Endothelial cell of umbilical vein (primary cell): ENCODE measurements at places on chromosomes 4 and X. TPM values are rescaled to one million over a fixed set of nuclear protein-coding genes. Genes with fewer than 3 reads are reported as not detected.

The EVC2 gene
- 5.7 and 8.8 TPM in 2 replicates for total RNA-seq

The AIFM1 gene
- total RNA-seq: 29.7 and 30.6 TPM in 2 replicates

The PCDH19 gene
- 1.2 and 4.3 TPM in 2 replicates for total RNA-seq

The PABPC5 gene
- total RNA-seq: 0.42 and 0.44 TPM in 2 replicates

The FRG2 gene
- not detected in 2 replicates for total RNA-seq

The DDX53 gene
- total RNA-seq: not detected in 2 replicates

The LINC00632 gene
- 12.7 and 16.3 TPM in 2 replicates for total RNA-seq

DNA sequence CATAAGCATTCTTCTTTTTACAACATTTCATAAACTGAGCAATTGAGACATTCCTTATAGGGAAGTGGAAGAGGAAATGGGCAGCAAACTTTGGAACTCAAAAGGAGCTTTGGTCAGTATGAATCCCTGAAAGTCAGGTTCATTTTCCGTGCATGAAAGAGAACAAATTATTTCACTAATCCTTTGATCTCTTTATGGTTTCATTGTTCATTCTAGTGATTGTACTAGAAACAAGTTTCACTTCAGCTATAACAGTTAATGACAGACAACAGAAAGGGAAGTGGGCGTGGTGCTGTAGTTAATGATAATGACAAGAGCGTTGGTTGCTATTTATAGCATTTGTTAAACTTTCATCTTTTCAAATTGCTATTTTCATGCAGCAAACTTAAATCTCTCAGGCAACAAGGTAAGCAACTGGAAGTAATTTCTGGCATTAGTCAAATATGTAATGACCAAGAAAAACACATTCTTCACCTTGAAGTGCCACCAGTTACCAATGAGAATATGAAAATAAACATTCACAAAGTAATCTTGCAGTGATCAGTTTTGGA, 98.4 kb downstream of the AREG start:
- no peak for DNase-seq
- no peaks in the 10 kb centered on the region for H3K36me3 ChIP-seq
- H3K27me3 ChIP-seq: no peaks in the 10 kb centered on the region
- H3K27ac ChIP-seq: no peak overlapping the region

- H3K4me1 ChIP-seq: no peaks in the 10 kb centered on the region
- H3K36me3 ChIP-seq: no peaks in the 10 kb centered on the region
- no peak overlapping the region for H3K4me3 ChIP-seq
- no peaks in the 10 kb centered on the region for H3K27me3 ChIP-seq
- DNase-seq: no peak
- H3K27ac ChIP-seq: no peak overlapping the region
Measured at GRCh38 chrX:129998021-129998420, 15.6 kb downstream of the BCORL1 start.

DNA sequence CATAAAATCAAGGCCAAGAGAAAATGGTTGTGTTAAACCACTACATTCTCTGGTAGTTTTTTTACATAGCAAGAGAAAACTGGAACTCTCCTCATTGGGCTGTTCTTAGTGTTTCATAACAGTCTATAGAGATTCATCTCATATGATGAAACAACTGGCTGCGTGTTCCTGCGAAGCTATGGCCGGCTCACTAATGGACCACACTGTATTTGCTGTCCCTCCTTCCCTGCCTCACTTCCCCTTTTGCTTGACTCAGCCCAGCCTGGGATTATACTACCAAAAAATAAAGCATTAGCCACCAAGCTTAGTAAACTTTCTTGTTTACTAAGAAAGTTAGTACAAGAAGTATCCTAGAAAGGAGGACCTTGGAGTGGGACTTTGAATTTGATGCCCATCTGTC, 31.6 kb upstream of the LSM6 start:
- H3K4me3 ChIP-seq: no peak overlapping the region
- H3K27ac ChIP-seq: no peak overlapping the region
- H3K27me3 ChIP-seq: peaks cover 9% of the 10 kb centered on the region
- no peaks in the 10 kb centered on the region for H3K4me1 ChIP-seq
- no peaks in the 10 kb centered on the region for H3K36me3 ChIP-seq
- no peak for DNase-seq

DNA sequence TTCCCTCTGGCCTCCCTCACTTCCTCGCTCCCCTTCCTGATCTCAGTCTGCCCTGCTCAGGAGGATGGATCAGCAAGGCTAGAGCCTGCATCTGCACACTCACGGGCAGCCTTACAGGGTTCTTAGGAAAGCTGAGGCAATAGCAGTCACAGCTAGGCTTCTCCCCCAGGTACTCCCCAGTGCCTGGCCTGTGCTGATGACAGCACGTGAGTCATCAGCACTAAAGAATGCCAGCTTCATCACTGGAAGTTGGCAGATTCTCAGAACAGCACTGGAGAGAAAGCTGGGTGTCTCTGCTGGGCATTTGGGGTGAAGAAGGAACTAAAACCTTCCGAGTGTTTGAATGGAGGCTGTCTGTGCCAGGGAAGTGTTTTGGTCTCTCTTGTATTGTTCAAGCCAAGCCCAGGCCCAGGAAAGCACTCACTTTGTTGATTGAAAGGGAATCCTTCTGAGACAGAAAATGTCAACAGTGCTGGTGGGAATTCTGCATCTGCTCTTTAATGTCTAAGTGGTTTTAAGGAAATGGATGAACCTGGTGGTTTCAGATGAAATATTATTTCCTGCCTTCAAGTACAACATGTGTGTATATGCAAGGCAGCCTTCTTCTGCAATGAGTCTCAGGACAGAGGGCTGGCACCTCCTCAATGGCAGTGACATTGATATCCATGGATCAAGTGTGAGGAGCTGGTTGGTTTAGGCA, 73.0 kb upstream of the SCOC start:
- peaks cover 10% of the 10 kb centered on the region for H3K27me3 ChIP-seq
- H3K27ac ChIP-seq: no peak overlapping the region
- DNase-seq: peak; percentile 29
- H3K36me3 ChIP-seq: no peaks in the 10 kb centered on the region
- no peak overlapping the region for H3K4me3 ChIP-seq

- no peaks in the 10 kb centered on the region for H3K27me3 ChIP-seq
- no peaks in the 10 kb centered on the region for H3K4me1 ChIP-seq
- DNase-seq: no peak
- H3K36me3 ChIP-seq: no peaks in the 10 kb centered on the region
- no peak overlapping the region for H3K27ac ChIP-seq
Measured at GRCh38 chrX:133847340-133847994, 137.9 kb downstream of the GPC3 start.

DNA sequence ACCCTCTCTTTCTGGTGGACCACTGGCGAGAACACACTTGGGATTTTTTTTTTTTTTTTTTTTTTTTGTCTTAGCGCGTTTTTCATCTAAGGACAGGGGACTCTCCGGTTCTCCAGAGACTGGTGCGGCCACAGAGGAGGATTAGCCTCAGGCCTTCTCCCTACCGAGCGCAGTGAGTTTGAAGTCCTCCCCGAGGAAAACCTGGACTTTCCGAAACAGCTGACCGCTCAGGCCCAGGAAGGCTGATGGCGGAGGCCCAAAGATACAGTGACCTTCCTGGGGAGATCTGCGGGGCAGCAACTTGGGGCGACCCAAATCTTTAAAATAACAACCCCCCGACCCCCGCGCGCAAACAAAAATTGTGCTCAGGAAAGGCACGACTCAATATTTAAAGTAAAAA, 9.2 kb downstream of the NKX3-2 start:
- no peak overlapping the region for H3K27ac ChIP-seq
- DNase-seq: no peak
- H3K27me3 ChIP-seq: peaks cover 99% of the 10 kb centered on the region
- no peak overlapping the region for H3K4me3 ChIP-seq

- no peaks in the 10 kb centered on the region for H3K4me1 ChIP-seq
- DNase-seq: no peak
- no peak overlapping the region for H3K27ac ChIP-seq
- no peaks in the 10 kb centered on the region for H3K27me3 ChIP-seq
- no peaks in the 10 kb centered on the region for H3K36me3 ChIP-seq
- H3K4me3 ChIP-seq: no peak overlapping the region
Measured at GRCh38 chr4:47551682-47552081, 66.6 kb downstream of the ATP10D start.

DNA sequence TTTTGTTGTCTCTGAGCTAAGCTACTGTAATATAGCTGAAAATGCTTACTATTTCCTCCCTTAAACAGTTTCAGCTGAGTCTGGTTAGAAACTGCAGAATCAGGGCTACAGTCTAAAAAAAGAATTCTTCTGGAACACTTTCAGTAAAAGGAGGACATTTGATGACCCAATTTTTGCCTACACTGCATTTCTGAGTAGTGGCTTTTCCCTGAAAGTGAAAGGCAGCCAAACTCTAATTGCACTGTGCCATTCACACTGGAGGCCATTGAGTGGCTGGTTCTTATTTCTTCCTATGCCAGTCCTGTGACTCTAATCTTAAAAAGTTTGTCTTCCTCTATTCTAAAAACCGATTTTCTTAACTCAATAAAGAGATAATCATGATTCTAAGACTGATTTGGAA, 526.0 kb downstream of the CFAP47 start:
- H3K36me3 ChIP-seq: no peaks in the 10 kb centered on the region
- no peaks in the 10 kb centered on the region for H3K4me1 ChIP-seq
- no peaks in the 10 kb centered on the region for H3K27me3 ChIP-seq
- no peak overlapping the region for H3K27ac ChIP-seq

- no peak overlapping the region for H3K4me3 ChIP-seq
- DNase-seq: no peak
- H3K4me1 ChIP-seq: no peaks in the 10 kb centered on the region
- H3K36me3 ChIP-seq: no peaks in the 10 kb centered on the region
- H3K27me3 ChIP-seq: no peaks in the 10 kb centered on the region
- no peak overlapping the region for H3K27ac ChIP-seq
Measured at GRCh38 chrX:79408623-79409322, 41.6 kb upstream of the ITM2A start.

- H3K27ac ChIP-seq: no peak overlapping the region
- peaks cover 26% of the 10 kb centered on the region for H3K36me3 ChIP-seq
- no peak for DNase-seq
- no peak overlapping the region for H3K4me3 ChIP-seq
- no peaks in the 10 kb centered on the region for H3K27me3 ChIP-seq
Measured at GRCh38 chr4:3128976-3129375, 54.5 kb downstream of the HTT start.

- H3K27ac ChIP-seq: no peak overlapping the region
- no peaks in the 10 kb centered on the region for H3K27me3 ChIP-seq
- H3K36me3 ChIP-seq: no peaks in the 10 kb centered on the region
- H3K4me1 ChIP-seq: no peaks in the 10 kb centered on the region
Measured at GRCh38 chr4:22634541-22635181, 58.1 kb upstream of the GBA3 start.

GRCh38 chr4:76078033-76078613, 3.6 kb downstream of the ART3 start:
- no peak overlapping the region for H3K27ac ChIP-seq
- H3K4me1 ChIP-seq: no peaks in the 10 kb centered on the region
- no peak for DNase-seq
- no peaks in the 10 kb centered on the region for H3K36me3 ChIP-seq
- peaks cover 4% of the 10 kb centered on the region for H3K27me3 ChIP-seq

DNA sequence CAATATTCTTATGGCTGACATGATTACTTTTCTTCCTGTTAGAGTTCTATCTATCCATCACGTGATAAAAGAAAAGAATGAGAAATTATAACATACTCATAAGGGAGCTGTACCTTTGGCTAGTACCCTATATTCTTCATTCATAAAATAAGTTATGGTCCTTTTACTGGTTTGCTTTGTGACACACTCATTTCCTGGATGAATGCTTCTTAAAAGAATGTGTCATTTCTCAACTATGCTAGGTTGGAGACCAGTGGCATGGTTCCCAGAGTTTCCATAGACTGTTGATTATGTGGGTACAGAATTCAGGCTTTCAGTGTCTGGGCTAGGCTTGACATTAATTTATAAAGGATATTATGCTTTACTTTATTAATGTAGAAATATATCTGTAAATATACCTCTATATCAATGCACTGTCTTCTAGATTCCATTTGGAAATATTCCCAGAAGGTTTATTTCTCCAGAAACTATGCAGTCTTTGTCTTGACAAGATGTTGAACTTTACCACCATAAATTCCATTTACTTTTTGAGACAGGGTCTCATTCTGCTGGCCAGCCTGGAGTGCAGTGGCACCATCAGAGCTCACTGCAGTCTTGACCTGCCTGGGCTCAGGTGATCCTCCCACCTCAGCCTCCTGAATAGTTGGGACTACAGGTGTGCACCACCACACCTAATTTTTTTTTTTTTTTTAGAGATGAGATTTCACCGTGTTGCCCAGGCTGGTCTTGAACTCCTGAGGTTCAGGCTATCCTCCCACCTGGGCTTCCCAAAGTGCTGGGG, 23.8 kb downstream of the NUDT6 start:
- H3K4me3 ChIP-seq: no peak overlapping the region
- H3K27me3 ChIP-seq: no peaks in the 10 kb centered on the region
- H3K4me1 ChIP-seq: peaks cover 33% of the 10 kb centered on the region
- peak; percentile 90 for DNase-seq
- H3K27ac ChIP-seq: peak overlapping the region; percentile 76

DNA sequence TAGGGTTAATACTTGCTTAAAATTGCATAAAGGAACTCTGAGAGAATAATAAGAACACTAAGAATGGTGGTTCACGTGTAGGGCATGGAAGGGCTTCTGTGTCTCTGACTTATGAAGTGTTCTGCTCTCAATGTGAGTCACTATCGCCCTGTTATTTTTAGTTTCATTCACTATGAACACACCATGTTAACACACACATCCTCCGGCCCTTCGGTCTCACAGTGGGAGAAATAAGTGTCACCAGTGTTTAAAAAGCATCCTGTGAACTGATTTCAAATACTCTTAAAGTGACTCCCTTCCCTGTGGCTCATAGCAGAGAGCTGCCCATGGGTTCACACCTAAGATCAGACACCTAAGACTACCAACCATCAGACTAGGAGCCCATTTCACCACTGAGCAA, 33.8 kb upstream of the FGFBP2 start:
- H3K4me3 ChIP-seq: no peak overlapping the region
- no peak for DNase-seq
- H3K4me1 ChIP-seq: no peaks in the 10 kb centered on the region
- H3K27ac ChIP-seq: no peak overlapping the region

DNA sequence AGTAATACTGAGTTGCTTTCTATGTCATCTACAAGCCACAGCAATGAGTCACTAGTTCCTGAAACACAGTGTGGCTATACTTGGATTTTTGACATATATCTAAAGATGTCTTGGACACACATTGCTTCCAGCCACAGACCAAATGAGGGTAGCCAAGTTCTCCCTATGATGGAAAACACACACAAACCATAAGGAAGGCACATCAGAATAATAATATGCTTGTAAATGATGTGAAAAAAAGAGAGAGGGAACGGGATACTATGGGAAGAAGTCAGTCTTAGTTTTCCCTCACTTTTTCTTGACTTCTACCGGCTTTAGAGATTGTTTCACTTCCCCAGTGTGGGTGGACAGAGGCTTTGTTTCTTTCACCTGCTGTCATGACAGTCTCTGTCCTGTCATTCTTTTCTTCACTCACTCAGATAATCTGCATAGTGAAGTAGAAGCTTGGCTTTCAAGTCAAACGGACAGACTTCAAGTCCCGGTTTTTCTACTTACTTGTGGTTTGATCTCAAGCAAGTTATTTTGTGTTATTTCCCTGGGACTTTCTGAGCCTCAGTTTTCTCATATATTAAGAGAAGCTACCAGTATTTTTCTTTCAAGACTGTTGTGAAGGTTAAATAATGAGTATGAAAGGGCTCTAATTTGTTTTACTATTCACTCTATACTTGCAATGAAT, 34.7 kb downstream of the P2RY10 start:
- H3K27me3 ChIP-seq: no peaks in the 10 kb centered on the region
- H3K36me3 ChIP-seq: no peaks in the 10 kb centered on the region
- DNase-seq: no peak
- H3K4me3 ChIP-seq: no peak overlapping the region
- H3K27ac ChIP-seq: no peak overlapping the region
